ENCODE measurements at places on chromosomes 16 and 17.
A peak's percentile ranks its signal among the peaks of the same experiment; 100 is the strongest.

- no peak for DNase-seq
Measured at GRCh38 chr17:45991341-45991740, 7.7 kb upstream of the STH start.

DNA sequence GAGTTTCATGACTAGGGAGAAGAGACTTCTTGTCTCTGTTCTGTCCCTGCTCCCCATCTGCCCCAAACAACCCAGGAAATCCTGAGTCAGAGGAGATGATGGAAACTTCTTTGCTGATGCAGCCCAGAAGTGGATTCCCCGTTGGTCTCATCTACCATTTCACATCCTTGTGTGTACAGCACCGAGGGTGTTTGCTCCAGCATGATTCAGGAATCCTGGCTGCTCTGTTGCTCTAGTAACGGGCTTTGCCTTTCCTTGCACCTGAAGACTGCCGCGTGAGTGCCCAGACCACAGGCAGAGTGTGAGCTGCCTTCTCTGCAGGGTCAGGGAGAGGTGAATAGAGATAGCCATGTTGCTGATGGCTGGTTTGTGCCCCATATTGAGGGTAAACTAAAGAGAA is 408.4 kb downstream of the CPPED1 start:
- no peak for DNase-seq

DNA sequence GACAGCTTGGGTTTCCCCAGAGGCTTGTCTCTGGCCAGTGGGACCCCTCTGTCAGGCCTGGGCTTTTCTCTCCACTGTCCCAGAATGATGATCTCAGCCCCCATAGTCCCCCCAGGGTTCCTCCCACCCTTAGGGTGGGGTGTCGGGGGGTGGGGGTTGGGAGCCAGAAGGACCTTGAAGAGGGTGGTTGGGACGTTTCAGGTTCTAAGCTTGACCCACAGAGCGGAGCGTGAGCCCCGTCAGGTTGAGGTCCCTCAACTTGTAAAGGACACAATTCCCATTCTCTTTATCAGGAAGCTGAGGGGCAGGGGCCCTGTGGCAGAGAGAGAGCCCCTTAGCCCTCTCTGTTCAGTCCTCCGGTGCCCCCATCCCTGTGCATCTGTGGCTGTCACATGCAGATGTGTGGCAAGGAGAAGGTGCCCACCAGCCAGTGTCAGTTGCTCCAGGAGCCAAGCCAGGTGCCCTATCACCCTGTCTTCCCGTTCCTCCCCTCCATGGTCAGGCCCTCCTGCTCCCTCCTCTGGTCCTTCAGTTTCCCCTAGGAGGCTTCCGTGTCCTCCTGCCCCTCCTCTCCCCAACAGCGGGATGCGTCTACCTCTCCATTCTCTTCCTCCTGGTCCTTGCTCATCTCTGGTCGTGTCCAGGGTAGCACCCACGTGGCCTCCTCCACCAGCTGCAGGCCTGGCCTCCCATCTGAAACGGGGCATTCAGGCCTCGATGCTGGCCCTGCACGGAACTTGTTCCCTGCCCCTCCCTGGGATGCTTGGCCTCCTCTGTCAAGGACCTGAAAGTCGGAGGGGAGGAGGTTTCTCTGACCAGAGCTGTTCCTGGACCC is 1.5 kb upstream of the NTN3 start:
- no peak for DNase-seq

- DNase-seq: no peak
Measured at GRCh38 chr16:27097800-27098230, 31.1 kb downstream of the C16orf82 start.

DNA sequence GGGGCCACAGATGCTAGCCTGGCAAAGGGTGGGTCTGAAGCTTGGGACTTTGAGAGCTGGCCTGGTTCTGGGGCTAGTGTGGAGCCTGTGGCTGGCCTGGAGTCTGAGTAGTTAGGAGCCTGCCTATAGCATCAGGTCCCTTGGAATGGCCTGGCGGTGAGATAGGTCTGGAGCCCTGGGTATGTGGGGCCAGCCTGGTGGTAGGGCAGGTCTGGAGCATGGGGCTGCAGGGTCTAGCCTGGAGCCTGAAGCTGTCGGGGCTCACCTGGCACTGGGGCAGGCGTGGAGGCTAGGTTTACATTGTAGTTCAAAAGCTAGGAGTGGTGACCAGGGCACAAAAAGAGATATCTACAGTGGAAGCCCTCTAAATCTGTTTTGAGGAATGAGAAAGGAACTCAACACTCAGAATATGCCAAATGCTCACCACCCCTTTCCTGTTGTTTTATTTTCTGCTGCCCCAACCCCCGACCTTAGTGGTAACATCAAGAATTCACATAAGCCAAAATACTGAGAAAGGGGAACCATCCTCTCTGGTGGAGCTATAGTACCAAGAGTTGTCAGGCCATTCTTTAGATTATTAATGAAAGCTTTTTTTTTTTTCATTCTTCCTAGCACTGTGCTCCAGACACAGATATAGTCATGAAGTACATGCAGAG is 100.3 kb downstream of the TANC2 start:
- no peak for DNase-seq

DNA sequence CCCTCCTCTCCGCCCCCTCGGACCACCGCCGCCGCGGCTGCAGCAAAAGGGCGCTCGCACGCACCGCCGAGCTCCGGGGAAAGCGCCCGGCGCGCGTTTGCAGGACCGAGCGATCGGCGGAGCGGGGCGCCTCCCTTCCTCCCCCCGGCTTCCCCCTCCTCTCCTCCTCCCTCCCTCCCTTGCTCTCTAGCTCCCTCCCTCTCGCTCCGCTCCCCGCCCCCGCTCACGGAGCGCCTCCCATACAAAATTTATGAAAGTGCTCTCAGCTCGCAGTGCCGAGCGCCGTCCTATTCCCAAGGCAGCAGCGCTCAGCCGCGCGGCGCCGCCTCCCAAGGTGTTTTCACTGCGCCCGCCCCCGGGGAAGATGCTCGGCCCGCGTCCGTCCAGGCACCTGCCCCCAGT is at the start of gene RTN4RL1:
RTN4RL1 (minus strand) TSS at position 115 of the 402 bp plus-strand sequence. CDS start 469 bp downstream, outside the sequence.
- peak; percentile 78 for DNase-seq

DNA sequence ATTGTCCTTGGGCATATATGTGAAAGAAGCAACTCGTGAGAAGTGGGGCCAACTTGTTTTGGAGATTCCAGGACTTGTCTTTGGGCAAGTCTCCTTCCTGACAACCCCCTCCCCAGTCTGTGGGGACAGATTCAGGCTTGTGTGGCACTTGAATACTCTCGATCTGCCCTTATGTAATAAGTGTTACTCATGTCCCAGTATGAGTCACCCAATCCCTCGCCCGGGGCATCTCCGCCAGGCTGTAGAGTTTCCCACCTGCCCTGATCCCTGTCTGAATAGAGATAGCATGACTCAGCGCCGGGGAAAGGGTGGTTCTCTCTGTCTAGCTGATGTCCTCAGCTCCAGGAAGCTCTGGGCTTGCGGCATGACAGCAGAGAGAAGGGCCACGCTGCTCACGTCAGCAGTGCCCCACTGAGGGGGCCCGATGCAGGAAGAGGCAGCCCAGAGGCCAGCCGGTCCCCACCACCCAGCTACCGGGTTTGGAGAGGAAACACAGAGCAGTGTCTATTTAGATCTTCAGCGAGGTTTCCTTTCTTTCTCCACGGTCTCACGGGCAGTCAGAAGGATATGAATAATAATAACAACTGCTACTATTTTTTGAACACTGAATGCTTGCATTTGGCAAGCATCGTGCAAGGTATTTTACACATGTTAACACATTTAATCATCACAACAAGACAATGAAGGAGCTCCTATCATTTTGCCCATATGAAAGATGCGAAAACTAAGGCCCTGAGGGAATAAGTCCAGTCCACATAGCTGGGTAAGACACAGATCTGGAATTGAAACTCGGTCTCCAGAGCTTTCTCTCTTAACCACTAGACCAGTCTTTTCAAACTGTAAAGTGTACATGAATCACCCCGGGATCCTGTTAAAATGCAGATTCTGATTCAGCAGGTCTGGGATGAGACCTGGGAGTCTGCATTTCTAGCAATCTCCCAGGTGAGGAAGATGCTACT is 426.7 kb upstream of the MAF start:
- no peak for DNase-seq

- peak; percentile 28 for DNase-seq
Measured at GRCh38 chr17:35586569-35587073, 501 bp upstream of the AP2B1 start.

DNA sequence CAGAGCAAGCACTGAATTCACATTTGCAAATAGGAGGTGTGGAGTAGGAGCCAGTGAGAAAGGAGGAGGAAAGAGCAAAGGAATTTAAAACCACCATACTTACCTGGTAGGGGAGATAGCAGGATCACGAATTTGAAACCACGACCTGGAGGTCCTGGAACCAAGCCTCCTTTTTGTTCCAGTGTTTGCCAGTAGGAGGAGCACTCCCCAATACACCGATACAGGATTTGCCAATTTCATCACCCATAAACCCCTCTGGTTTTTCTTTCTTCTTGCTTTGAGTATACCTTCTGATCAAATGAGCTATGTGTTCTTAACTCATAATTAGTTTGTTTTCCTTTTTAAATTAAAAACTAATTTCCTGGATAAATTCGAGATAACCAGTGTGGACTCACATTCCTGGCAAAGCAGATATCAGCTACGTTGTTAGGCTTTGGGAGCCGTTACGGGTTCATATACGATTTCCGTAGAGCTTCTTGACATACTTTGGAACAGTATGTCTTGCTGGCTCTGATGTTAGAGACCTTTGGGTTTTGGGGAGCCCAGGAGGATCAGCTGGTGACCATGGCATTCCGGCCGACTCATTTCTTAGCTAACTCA is 22.7 kb downstream of the BCO1 start:
- peak; percentile 55 for DNase-seq

- no peak for DNase-seq
Measured at GRCh38 chr16:30546115-30546514, 11.5 kb upstream of the ZNF747 start.

DNA sequence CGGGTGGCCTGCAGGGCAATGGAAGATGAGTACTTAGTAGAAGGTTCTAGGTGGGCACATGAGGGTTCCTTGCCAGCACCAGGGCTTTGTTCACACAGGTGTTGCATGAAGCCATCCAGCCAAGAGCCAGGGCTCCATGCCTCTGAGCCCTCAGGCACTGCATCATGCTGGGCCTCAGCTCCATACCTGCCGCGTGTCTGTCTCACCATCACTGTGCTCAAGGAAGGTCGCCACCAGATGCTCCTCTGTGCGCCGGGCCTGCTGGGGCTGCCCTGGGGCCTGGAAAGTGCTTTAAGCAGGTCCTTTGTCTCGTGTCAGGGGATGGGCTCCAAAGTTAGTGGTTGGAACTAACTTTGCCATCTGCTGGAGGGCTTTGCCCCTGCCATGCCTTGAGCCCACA is 25.6 kb downstream of the C16orf90 start:
- no peak for DNase-seq

- DNase-seq: no peak
Measured at GRCh38 chr16:86574646-86575045, 3.7 kb upstream of the FOXL1 start.

DNA sequence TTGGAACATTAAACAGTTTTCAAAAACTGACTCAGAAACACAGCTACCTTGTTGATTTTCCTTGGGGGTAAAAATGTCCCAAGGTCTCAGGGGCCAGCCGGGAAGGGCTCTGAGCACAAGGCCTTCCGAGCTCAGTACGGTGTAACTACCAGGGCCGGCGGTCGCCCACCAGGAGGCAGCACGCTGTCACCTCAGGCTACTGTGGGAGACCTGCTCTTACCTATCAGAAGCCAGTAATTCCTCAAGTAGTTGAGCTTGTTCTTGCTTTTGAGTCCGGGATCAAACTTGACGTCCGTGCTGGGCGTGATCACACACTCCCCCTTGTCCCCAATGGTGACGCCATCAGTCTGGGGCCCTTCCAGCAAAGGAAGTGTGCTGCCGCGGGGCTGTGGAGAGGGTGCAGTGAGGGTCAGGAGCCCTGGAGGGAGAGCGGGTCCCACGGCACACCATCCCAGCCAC is 43.4 kb upstream of the ICAM2 start:
- DNase-seq: peak; percentile 62

GRCh38 chr17:31880311-31880710 is 21.2 kb downstream of the UTP6 start:
- DNase-seq: no peak

GRCh38 chr16:26334218-26335111 is 642.7 kb downstream of the HS3ST4 start:
- no peak for DNase-seq

DNA sequence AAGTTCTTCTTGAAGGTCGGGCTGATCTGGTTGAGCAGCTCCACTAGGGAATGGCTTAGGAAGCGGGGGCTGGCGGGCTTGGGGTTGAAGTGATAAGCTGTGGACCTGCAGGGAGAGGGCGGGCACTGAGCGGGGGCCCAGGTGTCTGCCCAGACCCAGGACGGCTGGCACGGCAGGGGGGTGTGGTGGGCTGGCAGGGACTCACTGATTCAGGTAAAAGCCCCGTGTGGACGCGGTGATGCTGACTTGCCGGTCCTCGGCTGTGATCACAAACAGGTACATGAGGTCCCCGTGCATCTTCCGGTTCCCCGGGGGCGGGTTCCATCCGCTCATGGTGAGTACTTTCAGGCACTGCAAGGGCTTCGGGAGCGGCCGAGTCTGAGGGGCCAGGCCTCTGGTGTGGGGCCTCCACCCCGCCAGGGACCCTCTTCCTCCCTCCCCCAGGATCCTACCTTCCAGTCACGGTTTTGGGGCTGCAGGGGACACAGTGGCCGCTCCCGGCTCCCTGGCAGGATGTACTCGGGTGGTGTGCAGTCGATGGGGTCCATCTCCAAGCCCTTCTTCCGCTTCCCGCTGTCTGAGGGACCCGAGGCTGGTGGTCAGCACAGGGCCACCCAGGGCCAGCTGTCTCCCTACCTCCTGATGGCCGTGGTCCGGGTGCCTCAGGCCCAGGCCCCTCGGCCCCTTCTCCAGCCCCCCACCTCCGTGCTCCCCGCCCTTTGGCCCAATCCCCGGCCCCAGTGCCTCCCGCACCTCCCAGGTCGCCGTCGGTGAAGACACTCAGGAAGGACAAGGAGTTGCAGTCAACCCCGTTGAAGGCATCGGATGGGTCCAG is 10.2 kb downstream of the CLUH start:
- DNase-seq: no peak

DNA sequence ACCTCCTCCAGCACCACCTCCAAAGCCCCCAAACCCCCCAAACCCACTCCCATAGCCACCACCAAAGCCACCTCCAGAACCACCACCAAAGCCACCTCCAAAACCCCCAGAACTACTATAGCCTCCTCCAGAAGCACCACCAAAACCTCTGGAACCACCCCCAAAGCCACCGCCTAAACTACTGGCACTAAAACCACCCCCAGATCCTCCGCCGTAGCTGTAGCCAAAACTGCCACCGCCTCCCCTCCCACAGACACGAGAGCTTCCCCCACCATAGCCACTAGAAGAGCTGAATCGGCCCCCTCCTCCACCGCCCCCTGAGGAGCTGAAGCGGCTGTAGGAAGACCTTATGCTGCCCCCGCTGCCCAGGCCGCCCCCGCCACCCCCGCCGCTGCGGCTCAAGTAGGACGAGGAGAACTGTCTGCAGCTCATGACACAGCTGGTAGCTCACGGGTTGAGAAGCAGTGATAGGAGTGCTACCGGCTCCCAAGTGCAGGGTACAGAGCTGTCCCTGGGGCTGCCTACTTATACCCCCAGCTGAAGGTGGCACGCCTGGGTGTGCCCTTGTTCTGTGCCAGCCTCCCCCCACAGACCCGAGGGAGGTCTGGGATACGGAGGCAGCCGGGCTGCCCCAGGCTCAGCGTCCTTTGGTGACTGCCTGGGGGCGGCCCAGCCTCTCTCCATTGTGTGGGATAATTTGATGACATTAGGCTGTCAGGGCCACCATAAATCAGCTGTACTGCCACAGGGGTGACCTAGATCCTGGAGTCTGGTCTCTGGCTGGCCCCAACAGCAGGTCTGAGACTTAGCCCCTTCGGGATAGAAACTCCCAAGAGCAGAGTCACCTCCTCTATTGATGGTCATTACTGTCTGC is at the start of gene KRT9:
KRT9 (minus strand) TSS at position 499 of the 874 bp plus-strand sequence; CDS start at position 432, 67 bp downstream.
- DNase-seq: no peak
